Kidney (tissue), 22 donors: ENCODE measurements at places on chromosomes 11 and 22. TPM values are rescaled to one million over a fixed set of nuclear protein-coding genes. Genes with fewer than 3 reads are reported as not detected.

DNA sequence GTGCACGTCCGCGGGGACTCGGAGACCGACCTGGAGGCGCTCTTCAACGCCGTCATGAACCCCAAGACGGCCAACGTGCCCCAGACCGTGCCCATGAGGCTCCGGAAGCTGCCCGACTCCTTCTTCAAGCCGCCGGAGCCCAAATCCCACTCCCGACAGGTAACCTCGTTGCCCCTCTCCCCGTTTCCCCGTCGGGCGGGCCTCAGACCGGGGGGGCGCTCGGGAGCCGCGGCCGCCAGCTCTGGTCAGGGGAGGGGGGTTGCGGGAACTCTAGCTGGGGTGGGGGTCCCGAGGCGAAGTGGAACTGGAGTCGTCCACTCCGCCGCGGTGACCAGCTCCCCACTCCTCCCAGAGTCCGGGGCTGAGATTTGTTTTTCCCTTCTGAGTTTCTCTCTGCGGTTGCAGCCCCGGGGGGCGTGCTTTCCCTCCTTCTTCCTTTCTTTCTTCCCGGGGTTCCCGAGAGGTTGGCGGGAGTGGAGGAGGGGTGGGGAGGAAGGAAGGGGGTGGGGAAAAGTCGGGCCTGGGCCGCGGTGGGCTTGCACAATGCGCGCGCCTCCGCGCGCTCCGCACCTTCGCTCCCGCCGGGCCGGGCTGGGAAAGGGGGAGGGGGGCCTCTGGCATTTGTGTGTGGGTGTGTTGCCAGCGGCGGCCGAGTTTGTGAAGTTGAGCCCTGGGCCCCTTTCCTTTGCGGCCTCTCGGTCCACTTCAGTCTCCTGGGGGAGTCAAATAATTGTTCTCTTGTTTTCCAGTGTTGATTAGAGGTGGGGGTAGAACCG, 952 bp downstream of the YAP1 start:
- peak; percentile 96 for DNase-seq

GRCh38 chr11:117687776-117688175, 109.2 kb downstream of the DSCAML1 start:
- DNase-seq: no peak

GRCh38 chr11:128499613-128500253, 87.6 kb downstream of the ETS1 start:
- no peak for DNase-seq

DNA sequence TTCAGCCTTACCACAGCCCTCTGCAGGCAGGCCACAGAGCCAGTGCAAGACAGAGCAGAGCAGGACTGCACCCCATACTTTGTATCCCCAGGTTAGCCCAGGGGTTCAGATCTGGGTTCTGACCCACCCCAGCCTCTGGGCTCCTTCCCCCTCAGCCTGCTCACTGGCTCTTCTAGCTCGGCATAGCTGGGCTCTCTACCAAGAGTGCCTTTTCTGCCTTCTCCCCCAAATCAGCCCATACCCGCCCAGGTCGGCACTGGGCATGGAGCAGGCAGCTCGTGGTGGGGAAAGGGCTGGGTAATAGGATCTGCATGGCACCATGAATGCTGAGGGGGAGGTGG, 8.3 kb downstream of the RELT start:
- DNase-seq: no peak

GRCh38 chr11:134196756-134197155, 27.0 kb downstream of the NCAPD3 start:
- DNase-seq: no peak

- peak; percentile 84 for DNase-seq
Measured at GRCh38 chr11:43576803-43577521, 103.6 kb upstream of the HSD17B12 start.

The ZNF214 gene
- total RNA-seq: 5.9 TPM

DNA sequence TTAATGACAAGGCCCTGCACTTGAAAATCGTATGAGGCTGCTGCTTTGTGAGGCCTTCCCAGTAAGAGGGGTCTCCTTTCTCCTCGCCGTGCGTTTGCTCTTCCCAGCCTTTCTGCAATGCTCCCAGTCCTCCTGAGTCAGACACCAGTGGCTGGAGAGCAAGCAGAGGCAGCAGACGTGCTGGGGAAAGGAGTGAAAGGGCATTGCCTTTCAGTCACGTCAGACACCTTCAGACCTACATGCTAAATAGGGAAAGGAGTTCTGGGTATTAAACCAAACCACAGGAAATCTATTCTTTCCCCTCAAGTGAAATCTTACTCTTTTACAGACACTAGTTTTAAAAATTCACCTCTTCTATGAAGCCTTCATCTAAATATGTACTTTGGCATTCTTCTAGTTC, 274.8 kb downstream of the NTM start:
- DNase-seq: no peak

- DNase-seq: no peak
Measured at GRCh38 chr22:44600207-44600785, 101.7 kb upstream of the PRR5 start.

GRCh38 chr11:110093407-110094297, 460 bp downstream of the ZC3H12C start:
- peak; percentile 88 for DNase-seq

DNA sequence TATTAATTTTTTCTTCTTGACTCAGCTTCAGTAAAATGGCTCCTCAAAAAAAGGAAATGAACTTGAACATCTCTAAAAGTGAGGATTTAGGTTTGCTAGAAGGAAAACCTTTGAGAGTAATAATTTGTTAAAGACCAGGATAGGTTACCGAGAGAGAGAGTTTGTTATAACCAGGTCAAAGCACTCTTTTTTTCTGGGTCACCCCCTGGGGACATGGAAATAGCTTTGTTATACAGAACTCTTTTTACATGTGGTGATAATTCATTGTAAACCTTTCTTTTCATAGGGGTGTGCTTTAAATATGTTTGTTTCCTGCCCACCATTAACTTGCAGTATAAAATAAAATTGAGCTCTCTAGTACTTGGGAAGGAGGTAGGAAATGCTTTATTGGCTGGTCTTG, 47.7 kb downstream of the DNAJC24 start:
- DNase-seq: no peak

DNA sequence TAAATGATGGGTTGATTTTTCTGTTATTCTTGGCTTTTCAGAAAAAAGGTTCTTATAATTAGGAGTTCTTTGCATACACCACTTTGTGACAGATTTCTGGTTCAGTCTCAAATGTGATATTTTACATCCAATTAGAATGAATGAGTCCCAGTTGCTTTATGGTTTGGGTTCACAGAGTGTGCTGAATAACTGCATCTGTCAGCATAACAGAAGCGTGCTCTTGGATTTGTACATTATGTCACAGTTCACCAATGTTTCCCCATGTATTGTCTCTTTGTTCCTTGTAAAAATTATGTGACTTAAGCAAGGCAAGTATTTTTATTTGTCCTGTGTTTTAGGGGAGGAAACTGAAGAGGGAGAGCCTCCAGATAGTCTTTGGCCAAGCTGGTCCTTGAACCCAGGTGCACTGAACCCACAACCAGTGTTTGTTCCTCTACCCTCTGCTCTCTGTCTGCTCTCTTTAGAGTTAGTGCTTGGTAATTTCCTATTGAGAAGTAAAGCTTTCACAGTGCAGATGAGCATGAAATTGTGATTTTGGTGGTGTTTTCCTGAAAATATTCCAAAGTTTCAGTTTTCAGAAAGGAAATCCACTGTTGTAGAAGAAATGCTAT, 107.5 kb downstream of the TBC1D22A start:
- DNase-seq: no peak

The TMEM126B gene
- total RNA-seq: 51.5 TPM

GRCh38 chr22:30486661-30487115, 14.9 kb upstream of the SEC14L3 start:
- DNase-seq: peak; percentile 36

The F2 gene
- not detected for total RNA-seq

The RFPL1 gene
- total RNA-seq: not detected

DNA sequence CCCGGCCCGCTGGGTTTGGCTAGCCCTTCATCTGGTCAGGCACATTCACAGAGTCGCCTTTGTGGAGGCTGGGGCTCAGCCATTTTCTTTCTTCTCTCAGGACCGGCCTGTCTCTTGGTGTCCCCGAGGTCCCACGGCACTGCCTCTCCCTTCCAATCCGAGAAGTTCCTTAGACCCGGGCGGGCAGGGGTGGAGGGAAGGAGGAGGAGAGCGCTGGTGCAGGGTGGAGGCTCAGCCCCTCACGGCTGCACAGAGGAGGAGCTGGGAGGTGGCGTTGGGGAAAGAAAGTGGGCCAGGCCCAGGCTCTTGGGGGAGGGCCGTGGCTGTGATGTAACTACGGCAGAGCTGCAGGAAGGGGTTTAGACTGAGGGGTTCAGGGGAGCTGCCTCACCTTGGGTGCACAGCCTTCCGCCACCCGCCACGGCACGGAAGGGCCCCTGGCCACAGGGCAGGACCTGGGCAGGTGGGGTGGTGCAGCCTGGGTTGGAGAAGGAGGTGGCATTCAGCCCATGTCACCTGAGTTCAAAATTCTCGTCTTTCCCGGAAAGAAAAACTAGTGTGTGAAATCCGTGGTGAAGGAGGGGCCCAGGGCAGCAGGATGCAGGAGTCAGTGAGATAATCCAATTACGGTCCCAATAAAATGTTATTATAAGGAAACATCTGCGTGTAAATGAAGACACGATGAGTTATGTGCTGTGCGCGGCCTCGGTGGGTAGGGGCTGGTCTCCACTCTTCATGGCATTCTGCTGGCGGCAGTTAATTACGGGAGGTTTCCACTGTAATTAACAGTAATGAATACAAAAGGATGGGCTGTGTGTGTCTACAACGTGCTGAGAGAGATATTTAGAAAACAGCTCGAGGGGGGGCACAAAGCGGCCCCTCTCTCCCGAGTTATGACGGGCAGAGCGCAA, 1.7 kb downstream of the BRSK2 start:
- DNase-seq: no peak

- no peak for DNase-seq
Measured at GRCh38 chr22:49785841-49786471, 41.7 kb downstream of the BRD1 start.

The CRYBA4 gene
- 0.41 TPM for total RNA-seq

GRCh38 chr11:16935518-16936302, 78.5 kb downstream of the PLEKHA7 start:
- DNase-seq: no peak

DNA sequence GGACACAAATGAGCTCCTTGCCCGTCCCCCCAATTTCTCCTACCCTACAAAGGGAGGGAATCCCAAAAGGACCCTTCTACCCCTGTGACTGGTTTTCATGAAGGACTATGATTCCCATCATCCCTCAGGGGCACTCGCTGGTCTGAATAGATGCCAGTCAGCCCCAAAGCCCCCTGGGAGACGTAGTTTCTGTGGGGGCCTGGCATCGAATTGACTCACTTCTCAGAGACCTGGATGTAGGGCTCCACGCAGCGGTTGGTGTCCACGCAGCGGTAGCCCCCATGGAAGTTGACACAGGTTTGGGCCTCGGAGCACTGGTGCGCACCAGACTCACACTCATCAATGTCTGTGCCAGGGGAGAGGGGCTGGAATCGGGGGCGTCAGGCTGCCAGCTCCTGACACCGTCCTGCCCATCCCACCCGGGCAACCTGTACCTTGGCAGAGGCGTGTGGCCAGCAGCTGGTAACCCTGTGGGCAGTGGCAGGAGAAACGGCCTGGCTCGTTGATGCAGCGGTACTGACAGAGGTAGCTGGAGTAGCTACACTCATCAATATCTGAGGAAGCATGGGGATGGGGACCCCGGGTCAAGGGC, 4.4 kb downstream of the EFEMP2 start:
- DNase-seq: no peak

GRCh38 chr11:20707876-20708275, 38.5 kb downstream of the NELL1 start:
- no peak for DNase-seq

The OR4C16 gene
- total RNA-seq: not detected

GRCh38 chr11:123330948-123331347, 99.1 kb upstream of the GRAMD1B start:
- DNase-seq: no peak

DNA sequence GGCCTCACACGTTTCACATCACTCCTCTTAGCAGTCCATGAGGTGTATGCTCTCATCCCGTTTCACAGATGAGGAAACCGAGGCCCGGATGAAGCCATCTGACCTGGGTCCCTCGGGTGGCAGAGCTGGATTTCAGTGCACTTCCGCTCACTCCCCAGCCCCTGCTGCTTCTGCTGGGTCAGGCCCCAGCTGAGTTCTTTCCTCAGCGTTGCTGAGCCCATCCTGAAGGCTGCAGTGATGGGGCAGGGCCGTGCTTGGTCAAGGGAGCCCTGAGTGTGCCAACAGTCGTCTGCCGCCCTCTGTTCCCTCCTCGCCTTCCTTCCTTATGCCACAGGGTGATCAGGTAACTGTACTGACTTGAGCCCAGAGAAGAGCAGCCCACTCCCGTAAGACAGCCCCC, 12.1 kb downstream of the TRMU start:
- no peak for DNase-seq

- DNase-seq: peak; percentile 75
Measured at GRCh38 chr11:65778431-65778900, 2.3 kb downstream of the AP5B1 start.
